NCI-H1694 treated with DMSO at 0.1 percent for 48 hours (cell line): ENCODE measurements at places on chromosomes 1 and 21.

GRCh38 chr1:202016811-202017748 is 6.7 kb downstream of the ELF3 start:
- DNase-seq: no peak

DNA sequence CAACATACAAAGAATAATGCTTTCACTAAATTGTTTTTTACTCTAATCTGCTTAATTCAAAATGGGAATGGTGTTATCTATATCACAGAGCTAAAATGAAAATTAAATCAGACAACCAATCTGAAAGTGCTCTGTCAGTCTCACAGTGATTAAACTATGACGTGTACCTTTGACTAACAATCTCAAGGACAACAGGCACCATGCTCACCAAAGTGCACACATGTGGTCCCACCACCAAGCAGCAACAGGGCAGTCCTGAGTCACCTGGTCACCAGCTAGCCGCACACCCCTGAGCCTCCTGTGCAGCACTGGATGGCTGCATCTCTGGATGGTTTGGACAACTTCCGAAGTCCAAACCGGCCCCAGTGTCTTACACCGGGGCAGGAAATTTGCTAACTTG is 54.5 kb upstream of the NADK start:
- DNase-seq: no peak

DNA sequence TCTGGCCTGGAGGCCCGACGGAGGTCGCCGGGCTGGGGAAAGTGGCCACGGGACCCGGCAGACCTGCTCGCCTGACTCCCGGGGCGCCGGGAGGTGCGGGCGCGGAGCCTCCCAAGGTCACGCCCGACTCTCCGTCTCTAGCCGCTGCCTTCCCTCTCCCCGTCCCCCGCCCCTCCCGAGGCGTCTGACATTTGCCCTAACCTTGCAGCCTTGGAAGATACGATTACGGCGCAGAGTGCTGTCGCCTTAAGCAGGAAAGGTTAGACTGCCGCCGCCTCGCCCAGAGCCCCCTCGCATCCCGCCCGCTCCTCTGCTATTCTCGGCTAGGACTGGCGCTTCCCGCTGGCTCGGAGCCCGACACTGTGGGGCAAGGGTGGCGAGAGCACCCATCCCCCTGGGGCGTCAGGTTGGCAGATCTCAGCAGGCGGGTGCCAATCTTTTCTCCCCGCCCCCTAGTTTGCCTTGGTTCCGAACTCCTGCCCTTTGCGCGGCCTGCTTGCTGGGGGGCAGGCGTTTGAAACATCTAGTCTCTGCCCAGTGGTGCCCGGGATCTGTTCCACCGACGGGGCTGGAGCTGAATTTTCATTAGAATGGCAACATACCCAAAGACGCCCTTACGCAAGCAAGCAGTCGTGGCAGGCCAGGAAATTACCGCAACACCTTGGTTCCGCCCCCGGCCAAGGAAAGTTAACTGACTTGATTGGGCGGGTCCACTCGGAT is 835 bp downstream of the PGM1 start:
- peak; percentile 45 for DNase-seq

DNA sequence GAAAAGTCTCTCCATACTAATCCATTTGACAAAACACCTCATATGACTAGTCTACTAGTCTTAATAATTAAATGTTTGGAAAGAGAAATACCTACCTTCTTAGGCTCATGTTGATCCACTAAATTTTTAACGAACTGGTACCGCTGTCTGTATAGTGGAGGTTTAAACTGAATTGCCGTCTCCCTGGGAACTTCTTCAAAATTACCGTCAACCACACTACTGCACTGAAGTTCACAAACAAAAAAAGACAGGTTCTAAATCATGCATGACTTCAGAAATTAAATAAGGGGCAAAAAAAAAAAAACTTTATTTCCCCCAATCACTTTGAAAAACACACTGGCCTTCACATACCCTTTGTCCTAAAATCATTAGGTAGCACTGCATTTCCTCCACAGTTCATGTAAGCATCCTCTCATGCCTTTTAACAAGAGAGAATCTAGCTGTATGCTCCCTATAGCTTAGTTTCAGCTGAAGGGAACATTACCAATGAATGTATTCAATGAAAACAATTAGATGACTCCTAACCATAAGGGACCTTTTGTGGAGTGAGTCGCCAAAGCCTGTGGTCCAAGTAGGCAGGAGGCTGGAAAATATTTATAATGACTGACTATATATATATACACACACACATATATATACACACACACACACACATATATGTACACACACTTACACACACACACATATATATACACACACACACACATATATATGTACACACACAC is 3.4 kb downstream of the HENMT1 start:
- DNase-seq: no peak

DNA sequence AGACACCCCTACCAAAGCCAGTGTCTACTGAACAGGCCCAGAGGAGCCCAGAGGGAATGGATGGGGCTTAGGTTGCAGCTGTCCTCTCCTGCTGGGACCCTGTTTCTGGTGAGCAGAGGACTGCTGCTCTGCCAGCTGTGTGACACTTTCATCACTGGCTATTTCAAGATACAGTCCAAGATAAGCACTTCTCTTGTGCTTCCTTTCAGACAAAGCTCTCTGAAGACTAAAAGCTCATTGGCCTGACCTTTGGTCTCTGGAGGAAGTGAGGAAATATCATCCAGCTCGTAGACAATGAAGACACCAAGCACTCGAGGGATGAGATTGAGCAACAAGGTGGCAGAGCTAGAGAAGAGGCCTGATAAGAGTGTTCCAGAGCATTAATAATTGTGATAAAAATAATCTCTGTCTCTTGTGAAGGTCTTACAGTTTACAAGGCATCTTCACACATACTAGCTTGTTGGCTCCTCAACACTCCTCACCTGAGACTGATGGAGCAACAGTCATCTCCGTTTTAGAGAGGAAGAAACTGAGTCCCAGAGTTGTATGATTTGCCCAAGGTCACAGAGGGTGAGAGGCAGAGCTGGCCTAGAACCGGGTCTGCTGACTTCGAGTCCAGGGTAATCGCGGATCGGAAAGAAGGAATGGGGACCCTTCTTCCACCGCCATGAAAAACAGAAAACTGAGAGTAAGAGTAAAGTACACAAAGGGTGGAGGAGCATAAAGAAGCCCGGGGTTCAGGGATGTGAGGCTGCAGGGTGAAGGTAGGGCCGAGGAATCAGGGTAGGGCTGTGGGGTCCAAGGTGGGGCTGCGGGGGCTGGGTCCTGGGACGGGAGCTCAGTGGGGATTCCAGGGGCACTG is 666 bp downstream of the PAFAH2 start:
- DNase-seq: peak; percentile 33

- DNase-seq: no peak
These were observed 157.0 kb upstream of the CACNA1E start for GRCh38 chr1:181326348-181326747.

DNA sequence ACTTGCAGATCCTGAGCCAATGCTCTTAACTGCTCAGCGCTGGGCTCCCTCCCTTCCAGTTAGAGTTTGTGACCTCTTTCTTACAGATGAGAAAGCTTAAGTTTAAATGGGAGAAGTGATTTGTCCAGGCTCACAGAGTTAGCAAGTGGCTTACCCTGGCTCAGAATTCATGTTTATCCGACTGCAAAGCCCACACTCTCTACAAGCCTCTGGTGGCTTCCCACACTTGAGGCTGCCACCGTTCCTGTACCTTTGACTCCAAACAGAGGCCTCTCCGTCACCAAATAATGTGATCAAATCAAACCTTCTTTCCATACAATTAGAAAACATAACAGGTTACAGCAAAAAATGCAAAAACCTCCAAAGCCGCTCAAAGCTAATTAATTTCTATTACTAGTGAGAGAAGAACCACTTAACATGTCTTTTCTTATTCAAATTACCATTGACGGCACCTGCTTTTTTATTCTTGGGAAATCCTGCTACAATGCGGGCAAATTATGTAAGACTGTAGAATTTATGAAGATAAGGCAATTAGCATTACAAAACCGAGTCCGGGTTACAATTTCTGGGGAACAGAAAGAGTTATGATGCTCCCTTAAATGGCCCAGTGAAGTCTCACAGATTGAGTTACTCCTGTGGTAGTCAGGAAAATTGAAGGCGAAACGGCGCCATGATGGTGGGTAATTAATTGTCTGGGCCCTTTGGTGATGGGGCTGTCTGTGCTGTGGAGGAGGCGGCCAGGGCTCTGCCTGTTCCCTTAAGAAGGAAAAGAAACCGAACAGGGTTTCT is 324.3 kb upstream of the POU3F1 start:
- no peak for DNase-seq

DNA sequence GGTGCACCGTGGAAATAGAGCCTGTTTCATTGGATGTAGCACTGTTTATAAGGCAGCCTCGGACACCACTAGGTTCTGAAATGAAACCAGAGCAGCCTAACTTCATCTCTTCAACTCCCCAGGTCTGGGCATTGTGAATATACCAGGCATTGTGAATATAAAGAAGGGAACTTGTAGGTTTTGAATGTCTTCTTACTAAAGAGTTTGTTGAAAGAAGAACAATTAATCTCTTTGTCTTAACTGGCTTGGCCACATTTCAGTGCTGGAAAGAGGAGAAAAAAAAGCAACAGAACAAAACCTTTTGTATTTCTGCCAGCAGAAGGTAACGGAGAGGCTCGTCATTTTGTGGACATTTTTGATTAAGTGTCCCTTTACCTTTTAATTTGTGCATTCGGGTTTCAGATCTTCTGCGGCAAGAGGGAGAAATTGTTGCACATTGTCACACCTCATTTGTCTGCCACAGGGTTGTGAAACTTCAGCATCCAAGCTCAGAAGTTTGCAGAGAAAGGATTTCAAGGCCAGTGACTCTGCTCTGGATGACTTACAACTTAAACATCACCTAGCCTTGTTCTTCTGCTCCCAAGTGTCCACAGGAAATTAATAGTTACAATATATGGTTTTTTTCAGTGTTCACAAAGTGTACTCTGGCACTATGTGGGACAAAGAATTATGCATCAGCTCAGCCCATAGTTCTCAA is 158.3 kb downstream of the KAZN start:
- DNase-seq: no peak

DNA sequence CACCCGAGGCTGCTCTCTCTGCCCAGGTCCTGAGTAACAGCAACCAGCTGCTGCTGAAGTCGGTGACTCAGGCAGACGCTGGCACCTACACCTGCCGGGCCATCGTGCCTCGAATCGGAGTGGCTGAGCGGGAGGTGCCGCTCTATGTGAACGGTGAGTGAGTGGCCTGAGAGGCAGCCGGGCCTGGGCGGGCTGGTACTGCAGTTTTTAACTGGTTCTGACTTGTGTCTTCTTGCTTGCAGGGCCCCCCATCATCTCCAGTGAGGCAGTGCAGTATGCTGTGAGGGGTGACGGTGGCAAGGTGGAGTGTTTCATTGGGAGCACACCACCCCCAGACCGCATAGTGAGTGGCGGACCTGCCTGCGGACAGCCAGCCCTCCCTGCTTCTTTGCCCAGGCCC is 91.2 kb upstream of the CD1D start:
- no peak for DNase-seq

- peak; percentile 62 for DNase-seq
These were observed 111.9 kb upstream of the L1TD1 start for GRCh38 chr1:62082456-62083363.

DNA sequence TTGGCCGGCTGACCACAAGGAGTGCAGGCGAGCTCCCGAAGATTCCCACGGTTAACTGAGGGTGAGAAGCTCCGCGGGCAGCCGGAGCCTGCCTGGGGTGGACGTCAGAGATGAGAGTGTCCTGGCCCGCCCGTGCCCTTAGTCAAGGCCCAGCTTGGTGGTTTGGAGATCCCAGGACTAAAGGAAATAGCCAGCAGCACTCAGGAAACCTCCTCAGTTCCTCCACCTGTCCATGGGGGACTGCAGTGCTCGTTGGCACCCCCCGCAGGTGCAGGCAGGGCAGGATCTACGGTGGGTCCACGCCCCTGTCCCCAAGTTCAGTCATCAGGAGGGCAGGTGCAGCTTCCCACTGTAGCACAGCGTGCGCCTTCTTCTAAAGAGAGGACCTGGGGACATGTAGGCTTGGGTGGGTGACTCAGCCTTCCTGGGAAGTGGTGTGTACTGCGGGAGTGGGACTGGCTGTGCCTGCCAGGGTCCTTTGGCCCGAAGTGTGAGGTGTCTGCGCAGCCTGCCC is 32.5 kb downstream of the SLX9 start:
- DNase-seq: no peak

- no peak for DNase-seq
These were observed 709.9 kb downstream of the KCNT2 start for GRCh38 chr1:195898373-195898772.

DNA sequence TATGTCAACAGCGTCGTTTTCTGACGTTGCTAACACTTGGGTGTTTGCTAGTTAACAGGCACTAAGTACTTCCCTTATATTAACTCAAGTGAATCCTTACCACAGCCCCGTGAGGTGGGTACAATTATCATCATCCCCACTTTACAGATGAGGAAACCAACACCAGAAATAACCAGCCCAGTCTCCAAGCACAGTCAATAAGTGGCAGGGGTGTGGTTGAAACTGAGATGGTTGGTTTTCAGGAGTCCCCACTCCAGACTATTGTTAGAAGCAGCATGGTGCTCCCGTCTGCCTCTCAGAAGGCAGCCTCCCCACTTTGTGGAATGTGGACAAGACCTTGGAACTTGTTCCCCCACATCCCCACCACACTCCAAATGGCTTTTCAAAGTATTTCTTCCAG is 45.7 kb upstream of the ACOT11 start:
- DNase-seq: no peak

DNA sequence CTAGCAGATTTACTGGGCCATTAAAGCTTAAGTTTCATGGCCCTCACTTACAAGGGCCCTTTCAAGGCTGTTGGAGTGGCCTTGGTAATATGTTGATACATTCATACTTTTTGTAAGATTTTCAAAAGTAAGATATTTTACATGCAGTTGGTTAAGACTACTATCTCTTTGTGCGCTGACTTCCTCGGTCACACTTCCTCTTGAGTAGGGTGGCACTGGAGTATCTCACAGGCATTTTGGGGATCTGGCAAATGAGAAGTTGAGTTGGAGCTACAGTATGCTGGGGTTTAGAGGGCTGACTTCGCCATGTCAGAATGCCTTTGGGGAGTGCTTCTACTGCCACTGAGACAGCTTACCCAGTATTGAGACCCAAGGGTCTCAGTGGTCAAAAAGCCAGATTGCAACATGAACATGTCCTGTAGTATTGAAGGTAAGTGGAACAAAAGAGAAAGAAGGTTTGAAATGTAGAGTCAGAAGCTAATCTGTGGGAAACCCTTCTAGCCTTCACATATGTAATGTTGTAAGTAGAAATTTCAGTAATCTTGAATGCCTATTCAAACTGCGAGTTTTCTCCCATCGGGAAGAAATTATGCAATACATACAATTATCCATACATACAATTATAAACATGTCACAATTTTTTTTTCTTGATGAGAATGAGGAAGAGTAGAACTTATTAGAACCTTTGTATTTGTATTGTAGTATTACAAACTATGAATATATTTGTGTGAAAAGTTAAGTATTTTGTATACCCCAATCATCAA is 32.3 kb upstream of the RALGPS2 start:
- no peak for DNase-seq
